ENCODE measurements at places on chromosomes 2 and 18.
A peak's percentile ranks its signal among the peaks of the same experiment; 100 is the strongest.

- no peak for DNase-seq
These were observed 44.7 kb downstream of the HNRNPLL start for GRCh38 chr2:38557981-38558380.

DNA sequence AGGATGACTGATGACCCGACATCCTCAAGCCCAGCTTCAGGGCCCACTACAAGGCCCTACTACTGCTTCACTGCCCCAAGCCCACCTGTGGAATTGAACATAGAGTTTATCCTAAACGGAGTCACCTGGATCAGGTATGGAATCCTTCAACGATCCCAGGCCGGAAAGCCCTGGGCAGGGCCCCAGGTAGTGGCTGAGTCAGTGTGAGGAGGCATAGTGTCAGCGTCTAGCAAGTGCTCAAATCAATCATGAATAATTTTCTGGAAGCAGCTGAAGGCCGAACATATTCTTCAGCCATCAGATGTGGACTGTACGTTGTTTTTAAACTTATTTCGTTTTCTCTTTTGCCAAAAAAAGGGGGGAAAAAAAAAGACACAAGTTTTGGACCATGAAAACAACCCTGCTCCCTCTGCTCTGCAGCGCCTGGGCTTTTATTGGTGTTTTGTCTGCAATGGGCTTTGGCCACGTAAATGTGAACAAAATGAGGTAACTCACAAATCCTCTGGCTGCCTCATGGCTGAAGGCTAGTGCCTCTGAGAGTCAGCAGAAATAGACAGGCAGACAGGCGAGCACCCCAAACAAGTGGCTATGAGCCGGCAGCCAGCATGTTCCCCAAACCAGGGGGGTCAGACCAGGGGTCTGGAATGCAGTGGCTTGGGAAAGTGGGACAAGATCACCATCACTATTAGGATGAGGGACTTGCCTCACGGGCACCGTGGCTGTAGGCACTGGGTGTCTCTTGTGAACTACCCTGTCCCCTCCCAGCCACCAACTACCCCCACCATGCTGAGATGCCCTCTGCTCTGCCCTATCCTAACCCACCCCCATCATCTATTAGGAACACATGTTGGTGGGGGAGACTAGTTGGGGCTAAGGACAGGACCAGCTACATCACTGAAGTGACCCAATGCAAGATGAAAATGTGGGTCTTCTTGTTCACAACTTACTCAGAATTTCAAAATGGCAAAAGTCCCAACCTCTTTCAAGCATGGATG is 51.4 kb downstream of the TTC32 start:
- no peak for DNase-seq

- DNase-seq: peak; percentile 33
These were observed 57.8 kb downstream of the PKDCC start for GRCh38 chr2:42105330-42106256.

DNA sequence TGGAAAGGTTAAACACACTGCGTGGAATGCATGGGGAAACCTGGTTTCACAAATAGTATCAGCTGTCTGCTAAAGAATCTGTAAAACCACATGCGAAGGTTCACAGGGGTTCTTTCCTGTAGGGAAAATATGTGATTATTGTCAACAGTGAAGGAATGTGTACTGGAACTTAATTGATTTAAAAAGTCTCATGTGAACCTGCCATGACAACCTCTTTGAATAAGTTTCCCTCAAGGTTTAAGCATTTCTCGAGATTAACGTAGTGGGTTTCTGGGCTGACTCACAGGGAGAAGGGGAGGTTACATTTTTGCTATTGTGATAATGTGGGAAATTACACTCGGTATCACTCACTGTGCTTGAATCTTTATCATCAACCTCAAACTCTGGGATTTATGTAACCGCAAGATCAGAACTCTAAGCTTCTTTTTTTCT is 28.2 kb upstream of the IL1R1 start:
- DNase-seq: no peak

- no peak for DNase-seq
These were observed 65.6 kb upstream of the UBXN4 start for GRCh38 chr2:135676031-135676430.

DNA sequence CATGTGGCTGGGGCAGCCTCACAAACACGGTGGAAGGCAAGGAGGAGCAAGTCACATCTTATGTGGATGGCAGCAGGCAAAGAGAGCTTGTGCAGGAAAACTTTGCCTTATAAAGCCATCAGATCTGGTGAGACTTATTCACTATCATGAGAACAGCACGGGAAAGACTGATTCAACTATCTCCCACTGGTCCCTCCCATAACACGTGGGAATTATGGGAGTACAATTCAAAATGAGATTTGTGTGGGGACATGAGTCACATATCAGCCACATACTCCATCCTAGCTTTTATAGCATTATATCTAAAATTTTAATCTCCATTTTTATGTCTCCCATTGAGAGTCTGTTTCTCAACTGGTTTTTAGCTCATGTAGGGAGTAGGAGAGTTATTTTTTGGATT is 45.7 kb downstream of the ICOS start:
- no peak for DNase-seq

GRCh38 chr2:76314271-76315020 is 603.7 kb upstream of the GCFC2 start:
- no peak for DNase-seq

DNA sequence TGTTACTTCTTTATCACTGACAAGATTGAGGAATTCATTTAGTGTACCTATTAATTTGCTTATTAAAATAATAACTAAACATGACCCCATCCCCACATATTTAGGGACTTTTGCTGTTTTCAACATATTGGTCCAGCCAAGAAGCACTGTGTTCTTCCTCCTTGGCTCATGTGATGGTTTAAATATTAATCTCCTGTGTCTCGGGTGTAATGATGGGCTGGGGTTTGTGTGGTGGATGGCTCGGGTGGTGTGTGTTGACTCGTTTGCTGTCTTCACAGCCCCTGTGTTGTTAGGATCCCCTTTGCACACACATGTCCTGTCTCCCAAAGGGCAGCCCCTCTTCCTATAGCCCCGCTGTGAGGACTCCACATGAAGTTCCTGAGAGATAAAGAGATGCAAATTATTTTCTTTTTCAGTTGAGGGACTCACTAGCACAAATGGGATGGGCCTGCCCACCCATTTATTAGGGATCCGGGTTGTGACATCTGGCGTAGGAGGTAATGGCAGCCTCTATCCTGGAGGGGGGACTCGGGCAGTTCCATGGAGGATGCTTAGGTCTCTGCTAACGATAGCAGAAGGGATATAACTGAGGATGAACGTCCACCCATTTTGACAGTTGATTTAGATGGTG is 53.4 kb downstream of the FHOD3 start:
- DNase-seq: no peak

- peak; percentile 4 for DNase-seq
These were observed 34.1 kb upstream of the GNAL start for GRCh38 chr18:11654736-11655605.

GRCh38 chr18:378079-378478 is 110.2 kb upstream of the THOC1 start:
- no peak for DNase-seq

- DNase-seq: no peak
These were observed 436.4 kb downstream of the ZNF521 start for GRCh38 chr18:24915547-24915946.

GRCh38 chr2:208570066-208570465 is 163.5 kb downstream of the PTH2R start:
- no peak for DNase-seq

- DNase-seq: no peak
These were observed at the start of gene TCF4 for GRCh38 chr18:55588111-55588869. Gene TCF4, minus strand, starts transcription at chr18:55588192. Its CDS starts 1,076 bp downstream, at chr18:55587116.

DNA sequence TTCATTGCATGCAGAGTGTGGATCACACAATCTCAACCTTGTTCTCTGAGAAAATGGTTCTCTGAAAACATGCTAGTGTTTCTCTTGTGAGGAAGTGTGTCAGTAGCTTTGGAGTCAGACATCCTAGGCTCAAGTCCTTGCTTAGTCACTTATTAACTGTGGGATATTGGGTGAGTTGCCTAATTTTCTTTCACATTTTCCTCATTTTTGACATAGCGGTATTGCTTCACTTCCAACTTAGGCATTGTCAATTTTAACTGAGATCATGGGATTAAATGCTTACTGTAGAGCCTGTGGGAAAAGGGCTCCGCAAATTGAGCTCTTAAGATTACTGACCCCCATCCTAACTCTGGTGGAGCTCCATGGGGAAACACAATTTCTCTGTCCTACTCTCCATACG is 622.2 kb downstream of the CNTNAP5 start:
- no peak for DNase-seq

- DNase-seq: no peak
These were observed 65.9 kb upstream of the SLC1A4 start for GRCh38 chr2:64923385-64923710.

- DNase-seq: no peak
These were observed 890.2 kb upstream of the VRK2 start for GRCh38 chr2:57156231-57156924.

DNA sequence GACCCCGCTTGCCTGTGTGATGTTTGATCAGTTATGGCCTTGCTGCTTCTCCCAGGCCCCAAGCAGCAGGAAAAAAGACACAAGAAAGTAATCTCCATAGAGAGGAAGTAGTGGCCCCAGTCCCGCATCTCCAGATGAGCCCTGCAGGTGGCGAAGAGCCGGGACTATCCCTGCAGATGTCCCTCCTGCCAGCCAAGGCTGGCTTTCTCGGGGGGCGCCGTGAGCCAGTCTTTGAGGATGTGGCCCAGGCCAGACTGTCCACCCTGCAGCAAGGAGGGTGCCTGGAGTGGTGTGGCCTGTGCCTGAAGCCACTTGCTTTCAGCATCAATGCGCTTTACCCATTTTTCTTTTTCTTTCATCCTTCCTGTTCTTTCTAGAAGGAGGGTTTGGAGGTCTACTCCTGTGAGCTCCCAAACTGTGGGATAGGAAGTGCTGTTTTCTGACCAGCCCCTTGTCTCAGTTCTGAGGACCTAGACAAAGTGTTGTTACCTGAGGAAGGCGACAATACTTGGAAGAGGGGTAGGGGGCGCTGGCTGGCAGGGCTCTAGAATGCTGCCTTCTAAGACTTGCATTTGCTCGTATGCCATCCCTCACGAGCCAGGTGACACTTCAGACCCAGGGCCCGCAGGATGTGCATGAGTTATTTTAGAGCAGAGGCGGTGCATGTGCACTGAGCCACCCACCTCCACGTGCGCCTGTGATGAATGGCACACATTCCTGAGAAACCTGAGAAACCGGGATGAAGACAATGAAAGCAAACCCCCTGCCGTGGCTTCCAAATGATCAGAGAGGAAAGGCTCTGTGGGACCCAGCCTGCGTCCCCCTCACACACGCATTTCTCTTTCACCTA is 255.8 kb downstream of the FBXO15 start:
- DNase-seq: no peak

GRCh38 chr2:25366629-25367028 is 24.9 kb upstream of the DNMT3A start:
- DNase-seq: no peak

GRCh38 chr2:6856548-6856920 is 9.2 kb downstream of the CMPK2 start:
- no peak for DNase-seq

- DNase-seq: peak; percentile 32
These were observed 16.2 kb downstream of the ATG16L1 start for GRCh38 chr2:233267516-233268245.

- no peak for DNase-seq
These were observed 281.1 kb downstream of the MBD2 start for GRCh38 chr18:53943326-53943860.

- no peak for DNase-seq
These were observed 30.2 kb downstream of the NRP2 start for GRCh38 chr2:205712508-205712907.

- DNase-seq: no peak
These were observed 75.0 kb downstream of the CTIF start for GRCh38 chr18:48613589-48614404.

DNA sequence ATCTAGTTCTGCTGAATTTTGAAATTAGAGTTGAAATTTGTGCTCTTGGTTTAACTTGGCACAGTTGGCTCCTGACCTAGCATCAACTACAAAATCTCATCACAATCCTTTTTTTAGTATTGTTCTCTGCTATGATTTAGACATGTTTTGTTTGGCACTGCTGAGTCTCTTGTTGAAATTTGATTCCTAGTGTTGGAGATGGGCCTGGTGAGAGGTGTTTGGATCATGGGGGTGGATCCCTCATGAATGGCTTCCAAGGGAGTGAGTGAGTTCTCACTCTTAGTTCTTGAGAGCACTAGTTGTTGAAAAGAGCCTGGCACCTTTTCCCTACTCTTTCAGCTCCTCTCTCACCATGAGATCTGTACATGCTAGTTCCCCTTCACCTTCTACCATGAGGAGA is 605.6 kb upstream of the SLC39A10 start:
- no peak for DNase-seq

Measured in activated CD8-positive, alpha-beta memory T cell treated with anti-CD3 and anti-CD28 coated beads for 48 hours (primary cell).